ENCODE measurements at places on chromosomes 2 and 18. TPM values are rescaled to one million over a fixed set of nuclear protein-coding genes. Genes with fewer than 3 reads are reported as not detected.
A peak's percentile ranks its signal among the peaks of the same experiment; 100 is the strongest.

TRIM43B gene
- not detected for total RNA-seq

MC4R gene
- total RNA-seq = not detected

NT5DC4 gene
- total RNA-seq = not detected

FSIP2 gene
- total RNA-seq = under 0.01 TPM

MATN3 gene
- total RNA-seq = 0.87 TPM

DTYMK gene
- 30.3 TPM for total RNA-seq

DYNC1I2 gene
- total RNA-seq = 115 TPM

STEAP3 gene
- 7.2 TPM for total RNA-seq

DNA sequence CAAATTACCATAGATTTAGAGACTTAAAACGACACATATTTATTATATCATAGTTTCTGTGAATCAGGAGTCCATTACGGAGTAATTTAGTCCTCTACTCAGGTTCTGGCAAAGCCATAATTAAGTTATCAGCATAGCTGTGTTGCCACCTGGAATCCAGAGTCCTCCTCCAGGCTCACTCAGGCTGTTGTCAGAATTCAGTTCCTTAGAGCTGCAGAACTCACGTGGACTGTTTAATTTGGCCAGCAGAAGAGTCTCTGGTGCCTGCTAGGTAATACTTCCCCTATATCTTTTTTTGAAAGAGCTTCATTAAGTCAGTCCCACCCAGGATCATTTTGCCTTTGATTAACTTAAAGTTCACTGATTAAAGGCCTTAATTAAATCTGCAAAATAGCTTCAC is 891.5 kb downstream of the SUCLG1 start:
- DNase-seq = no peak

DNA sequence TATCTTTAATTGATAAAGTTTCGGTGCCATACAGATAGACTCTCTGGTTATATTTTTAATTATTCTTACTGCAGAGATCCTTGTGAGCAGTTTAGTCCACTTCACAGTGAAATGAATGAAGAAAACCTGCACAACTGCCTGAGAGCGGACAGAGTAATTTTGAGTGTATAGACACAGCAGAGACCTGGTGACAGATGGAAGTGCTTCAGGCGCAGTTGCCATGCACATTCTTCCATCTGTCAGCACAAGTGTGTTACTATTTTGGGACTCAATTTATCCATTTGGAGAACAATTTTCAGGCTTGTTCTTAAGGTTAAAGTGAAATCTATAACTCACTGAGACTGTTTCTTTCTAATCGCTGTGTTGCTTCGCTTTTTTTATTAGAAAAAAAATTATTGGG is 147.8 kb upstream of the SPHKAP start:
- DNase-seq = no peak

DNA sequence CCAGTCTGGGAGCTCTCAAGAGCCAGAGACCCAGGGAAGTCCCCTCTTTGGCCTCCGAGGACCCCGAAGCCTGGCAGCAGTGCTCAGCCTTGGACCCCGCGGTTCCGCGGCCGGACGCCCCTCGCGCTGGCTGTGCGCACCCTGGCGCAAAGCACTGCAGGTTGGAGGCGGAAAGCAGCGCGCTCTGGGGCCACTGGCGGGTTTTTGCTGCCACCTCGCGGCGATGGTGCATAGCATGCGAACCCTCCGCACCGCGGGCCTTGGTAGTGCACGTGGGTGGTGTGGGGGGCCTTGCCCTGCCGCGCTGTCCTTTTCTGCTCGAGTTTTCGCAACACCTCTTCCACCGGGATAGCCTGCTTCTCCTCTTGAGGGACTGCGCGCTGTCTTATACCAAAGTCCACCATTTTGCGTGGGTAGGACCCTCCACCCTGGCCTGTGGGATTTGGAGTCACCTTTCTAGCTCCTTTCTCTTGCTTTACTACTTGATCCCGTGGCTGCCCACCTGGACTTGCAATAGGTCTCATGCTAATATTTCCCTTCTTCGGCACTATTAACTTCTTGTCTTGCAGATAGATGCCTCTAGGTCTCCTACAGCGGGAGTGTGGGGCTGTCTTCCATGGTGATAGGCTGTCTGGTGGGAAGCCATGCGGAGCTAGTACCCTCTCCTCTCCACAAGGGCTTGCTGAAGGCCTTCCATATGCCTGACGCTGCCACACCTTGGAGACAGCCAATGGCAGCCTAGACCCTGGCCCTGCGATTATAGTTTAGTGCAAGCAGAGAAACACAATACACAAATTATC is 14.3 kb downstream of the SIX3 start:
- peak; percentile 75 for DNase-seq

DNA sequence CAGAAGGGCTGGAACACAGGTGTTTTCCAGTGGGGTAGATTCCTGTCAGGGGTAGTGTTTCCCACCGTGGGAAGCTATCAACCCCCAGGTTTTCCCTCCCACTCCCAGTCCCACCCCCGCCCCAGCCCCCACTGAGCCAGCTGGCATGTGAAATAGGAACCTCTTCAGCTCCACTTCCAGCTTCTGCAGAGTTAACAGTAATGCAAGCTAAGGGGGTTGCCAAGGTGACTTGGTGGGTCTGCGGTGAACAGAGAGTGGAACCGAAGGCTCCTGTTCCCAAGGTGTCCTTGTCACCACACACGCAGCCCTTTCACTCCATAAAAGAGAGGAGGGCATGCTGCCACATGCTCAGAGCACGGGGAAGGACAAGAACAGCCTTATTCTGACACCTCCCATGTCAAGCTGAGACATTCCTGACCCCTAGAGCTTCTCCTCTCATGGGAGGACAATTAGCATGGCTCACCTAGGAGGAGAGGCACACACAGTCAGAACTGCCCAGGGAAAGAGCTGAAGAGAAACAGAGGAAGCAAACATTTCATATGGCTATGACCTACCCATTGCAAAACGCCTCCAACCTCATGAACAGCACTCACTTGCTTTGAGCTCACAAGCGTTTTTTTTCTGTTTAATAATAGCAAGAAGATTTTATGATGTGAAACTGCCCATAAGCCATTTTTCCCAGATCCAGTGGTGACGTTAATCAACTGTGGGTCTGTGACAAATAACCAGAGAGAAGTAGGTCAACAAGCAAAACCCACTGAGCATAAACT is 39.8 kb upstream of the TBC1D8 start:
- no peak for DNase-seq

DNA sequence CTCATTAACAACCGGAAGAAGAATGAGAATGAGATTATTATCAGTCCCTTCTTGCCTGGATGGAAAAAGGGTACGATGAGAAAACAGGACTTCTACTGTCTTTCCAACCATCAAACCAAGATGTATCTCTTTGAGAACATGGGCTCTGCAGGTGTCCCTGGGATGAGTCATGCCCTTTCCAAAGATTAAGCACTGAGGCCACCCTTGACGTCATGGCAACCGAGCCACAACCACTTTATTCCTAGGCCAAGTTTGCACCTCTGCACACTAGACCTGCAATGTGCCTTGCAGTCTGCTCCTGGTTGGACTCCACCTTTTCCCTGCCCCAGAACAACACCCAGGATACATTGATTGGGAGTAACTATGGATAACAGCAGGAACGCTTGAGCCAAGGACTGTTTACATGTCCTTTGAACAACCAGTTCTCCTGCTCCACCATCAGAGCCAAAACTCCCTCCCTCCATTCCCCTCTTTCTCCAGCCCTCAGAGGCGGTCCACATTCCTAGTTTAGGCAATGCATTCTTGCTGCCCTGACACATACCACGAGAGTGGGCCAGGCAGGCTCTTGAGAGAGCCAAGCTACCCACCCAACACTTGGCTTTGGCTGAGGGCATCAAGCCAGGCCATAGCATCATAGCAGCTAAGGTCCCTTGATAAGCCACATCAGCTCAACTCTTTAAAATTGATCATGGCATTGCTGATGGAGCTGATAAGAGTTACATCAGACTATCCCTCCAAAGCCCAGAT is 310.7 kb downstream of the TNS1 start:
- DNase-seq = no peak

DNA sequence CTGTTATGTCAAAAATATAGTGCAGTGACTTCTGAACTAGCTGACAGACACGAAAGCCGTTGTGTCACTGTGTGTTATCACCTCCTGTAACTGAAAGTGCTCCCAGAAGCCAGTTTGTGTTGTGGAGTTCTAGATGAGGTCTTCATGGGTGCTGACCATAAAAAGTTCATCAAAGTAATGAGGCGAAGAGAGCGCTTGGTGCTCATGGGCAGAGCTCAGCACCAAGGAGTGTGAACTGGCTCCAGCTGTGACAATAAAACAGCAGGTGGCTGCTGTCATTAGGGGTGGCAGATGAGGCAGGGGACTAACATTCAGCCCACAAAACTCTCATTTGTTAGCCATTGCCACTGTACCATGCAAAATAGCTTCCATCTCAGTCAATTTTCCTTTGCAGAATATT is 151.1 kb downstream of the ZNF407 start:
- no peak for DNase-seq

DNA sequence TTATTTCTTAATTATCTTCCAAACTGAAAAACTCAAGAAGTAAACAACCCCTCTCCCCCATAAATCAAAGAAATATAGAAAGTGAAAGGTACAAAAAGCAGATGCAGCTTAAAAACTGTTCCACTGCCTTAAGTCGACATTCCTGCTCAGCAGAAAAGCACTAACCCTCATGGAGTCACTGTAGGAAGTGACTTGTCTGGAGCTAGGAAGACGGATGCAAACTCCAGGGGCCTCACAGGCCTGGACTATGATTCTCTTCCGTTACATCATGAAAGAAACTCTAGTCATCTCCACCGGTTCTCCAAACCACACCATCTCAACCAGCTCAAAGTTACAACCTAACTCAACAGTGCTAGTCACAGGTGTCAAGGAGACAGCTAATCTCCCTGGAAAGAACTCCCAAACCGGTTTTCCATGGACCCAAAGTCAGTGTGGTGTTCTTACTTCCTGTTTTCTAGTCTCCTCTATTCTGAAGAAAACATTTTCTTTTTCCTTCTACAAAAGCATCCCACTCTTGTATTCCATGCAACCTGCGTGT is 128.4 kb downstream of the PIEZO2 start:
- no peak for DNase-seq

- DNase-seq = no peak
Measured at GRCh38 chr2:218332920-218333645, 23.6 kb upstream of the CATIP start.

- no peak for DNase-seq
Measured at GRCh38 chr2:101367508-101367907, 19.8 kb downstream of the CREG2 start.

GRCh38 chr2:11354363-11355154 is 10.1 kb upstream of the ROCK2 start:
- no peak for DNase-seq

DNA sequence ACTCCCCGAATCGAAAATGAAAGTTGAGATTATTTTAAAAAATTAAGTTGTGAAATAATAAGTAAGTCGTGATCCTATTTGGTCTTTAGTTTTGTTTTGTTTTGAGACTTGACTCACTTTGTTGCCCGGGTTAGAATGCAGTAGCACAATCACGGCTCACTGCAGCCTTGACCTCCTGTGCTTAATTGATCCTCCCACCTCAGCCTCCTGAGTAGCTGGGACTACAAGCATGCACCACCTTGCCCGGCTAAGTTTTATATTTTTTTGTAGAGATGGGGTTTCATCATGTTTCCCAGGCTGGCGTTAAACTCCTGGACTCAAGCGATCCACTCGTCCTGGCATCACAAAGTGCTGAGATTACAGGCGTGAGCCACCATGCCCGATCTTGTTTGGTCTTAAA is 326.2 kb downstream of the MYCN start:
- no peak for DNase-seq

- no peak for DNase-seq
Measured at GRCh38 chr2:30217644-30218337, 13.5 kb upstream of the LBH start.

DNA sequence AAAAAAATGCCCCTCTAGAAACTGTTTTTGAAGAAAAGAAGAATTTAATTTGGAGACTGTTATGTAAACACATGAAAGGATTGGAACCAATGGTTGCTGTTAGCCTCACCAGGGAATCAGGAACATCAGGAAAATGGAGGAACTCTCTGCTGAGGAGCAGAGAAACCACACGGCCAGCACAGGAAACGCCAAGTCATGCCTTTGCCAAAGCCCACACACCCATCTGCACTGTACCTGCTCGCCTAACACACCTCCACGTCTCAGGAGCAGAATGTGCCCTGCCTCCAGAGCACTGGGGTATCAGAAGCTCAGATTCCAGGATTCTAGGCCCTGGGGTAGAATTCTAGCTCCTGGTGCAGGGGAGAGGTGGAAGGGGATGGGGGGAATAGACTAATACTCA is 9.8 kb upstream of the SCYGR1 start:
- DNase-seq = no peak

- DNase-seq = no peak
Measured at GRCh38 chr18:6672821-6673308, 56.7 kb upstream of the ARHGAP28 start.

DNA sequence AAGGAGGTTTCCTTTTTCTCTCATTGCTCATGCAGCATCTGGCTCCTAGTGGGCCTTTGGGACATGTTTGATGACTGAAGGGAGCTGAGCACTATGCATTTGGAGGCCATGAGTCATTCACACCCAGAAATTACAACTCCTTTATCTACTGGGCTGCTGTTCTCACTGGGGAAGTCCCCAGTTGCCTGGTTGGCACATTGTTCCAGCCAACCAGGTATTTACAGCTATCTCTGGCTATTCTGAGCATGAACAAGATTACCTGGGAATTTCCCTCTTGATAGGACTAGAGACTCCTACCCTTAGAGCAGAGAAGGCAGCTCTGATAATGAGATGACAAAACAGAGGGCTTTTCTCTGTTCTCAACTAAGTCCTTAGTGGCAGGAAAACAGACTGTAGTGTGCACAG is 206.5 kb downstream of the SETBP1 start:
- no peak for DNase-seq

DNA sequence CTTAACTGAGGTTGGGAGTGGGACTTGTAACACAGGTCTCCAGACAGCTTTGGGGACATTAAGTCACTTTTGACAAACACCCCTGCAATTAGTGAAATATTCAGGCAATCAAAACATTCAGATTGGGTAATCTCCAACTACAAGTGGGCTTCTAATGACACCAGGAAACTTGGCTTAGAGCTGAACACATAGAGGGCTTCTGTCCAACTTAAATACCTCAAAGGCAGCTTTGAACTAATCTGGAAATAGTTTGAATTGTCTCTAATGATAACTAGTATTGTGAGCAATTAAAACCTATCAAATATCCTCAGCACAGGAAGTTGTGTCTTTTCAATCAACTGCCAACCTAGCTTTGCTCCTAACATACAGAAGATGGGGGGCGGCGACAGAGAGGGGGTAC is 5.1 kb upstream of the ASPRV1 start:
- DNase-seq = no peak

GRCh38 chr2:104901037-104901881 is 47.3 kb downstream of the POU3F3 start:
- DNase-seq = no peak

DNA sequence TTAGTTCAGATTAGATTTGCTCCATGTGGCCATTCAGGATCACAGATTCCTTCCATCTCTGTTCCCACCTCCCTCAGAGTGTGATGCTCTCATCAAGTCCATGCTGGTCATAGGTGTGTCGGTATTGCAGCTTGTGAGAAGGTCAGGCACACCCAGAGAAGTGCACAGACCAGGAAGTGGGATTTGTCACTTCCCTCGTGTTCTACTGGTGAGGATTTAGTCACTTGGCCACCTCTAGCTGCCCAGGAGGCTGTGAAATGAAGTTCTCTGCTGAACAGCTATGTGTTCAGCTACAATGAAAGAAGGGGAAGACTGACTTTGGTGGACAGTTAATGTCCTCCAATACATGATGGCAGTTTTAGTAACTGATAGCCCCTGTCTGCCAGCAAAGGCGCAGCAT is 3.5 kb upstream of the LANCL1 start:
- no peak for DNase-seq

Measured in lung microvascular endothelial cell (primary cell).